NCI-H2029 treated with DMSO at 0.1 percent for 48 hours (cell line): ENCODE measurements at places on chromosomes 2 and 18.
A peak's percentile ranks its signal among the peaks of the same experiment; 100 is the strongest.

- no peak for DNase-seq
Measured at GRCh38 chr2:188631037-188631809, 339.5 kb downstream of the GULP1 start.

DNA sequence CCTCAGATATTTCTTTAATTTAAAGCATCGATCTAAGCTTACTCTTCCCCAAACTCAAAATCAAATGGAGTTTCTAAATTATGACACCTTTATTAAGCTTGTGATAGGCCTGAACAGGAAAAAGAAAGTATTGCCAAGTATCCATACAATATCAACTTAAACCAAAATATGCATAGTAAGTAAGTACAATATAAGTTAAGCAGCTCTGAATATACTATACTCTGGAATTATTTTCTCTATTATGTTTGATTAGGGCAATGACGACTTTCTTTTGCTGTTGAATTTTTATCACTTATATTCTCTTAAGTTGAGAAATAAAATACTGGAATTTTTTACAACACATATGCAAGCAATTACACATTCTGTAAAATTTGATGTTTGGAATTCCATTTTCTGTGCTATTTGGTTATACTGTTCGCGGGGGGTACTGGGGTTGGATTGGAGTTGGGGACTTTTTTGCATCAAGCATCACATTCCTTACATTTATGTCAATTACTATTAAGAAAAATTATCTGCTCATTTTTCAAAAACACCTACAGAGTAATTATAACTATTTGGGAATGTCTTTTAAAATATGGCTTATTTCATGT lies 2.2 kb downstream of the COL5A2 start:
- no peak for DNase-seq

DNA sequence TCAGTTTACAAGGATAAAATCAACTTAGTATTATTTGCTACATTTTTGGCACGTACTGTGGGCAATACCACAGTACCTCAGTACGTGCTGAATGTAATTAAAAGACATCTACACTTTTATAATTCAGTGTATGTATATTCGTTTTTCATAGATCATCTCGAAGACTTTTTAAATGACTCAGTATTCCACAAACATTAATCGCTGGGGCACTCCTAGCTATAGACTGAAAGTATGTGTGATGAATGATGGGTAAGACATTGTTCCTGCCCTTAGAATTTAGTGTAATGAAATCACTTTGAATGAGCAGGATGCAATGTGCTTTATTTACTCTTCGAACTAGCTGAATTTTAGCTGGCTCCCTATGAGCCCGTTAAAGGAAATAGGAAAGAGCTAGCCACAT lies 245.6 kb upstream of the RASGRP3 start:
- DNase-seq: no peak

DNA sequence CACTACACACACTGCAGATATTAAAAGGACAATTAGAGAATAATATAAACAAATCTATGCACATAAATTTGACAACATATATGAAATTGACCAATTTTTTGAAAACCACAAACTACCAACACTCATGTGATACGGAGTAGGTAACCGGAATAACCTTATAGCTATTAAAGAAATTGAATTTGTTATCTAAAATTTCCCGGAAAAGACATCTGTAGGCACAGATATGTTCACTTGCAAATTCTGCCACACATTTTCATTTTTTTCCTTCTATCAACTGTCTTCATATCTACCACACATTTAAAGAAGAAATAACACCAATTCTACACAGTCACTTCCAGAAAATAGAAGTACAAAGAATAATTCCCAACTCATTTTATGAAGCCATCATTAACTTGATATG lies 22.4 kb downstream of the NLRC4 start:
- no peak for DNase-seq

GRCh38 chr2:97763176-97763845 lies 49.9 kb downstream of the ZAP70 start:
- no peak for DNase-seq

GRCh38 chr2:67108231-67108630 lies 288.9 kb upstream of the ETAA1 start:
- peak; percentile 0 for DNase-seq

- DNase-seq: peak; percentile 2
Measured at GRCh38 chr2:48414640-48414979, 115.3 kb upstream of the STON1 start.

DNA sequence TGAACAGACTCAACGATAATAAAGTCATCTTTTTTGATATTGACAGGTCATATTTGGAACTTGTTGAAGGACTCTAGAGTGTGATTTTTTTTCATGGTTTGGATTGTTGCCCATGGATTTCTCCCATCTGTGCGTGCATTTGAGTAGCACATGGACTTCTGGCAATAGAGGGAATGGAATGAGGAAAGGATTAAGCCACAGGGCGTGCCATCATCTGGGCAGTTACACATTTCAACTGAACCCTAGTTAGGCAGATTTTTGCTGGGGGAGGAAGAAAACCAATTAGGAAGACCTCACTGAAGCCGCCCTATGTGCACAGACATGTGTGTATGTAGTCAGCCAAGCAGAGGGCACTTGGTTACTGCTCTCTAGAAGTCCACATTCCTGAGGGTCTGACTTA lies 72.6 kb downstream of the TPGS2 start:
- DNase-seq: no peak

DNA sequence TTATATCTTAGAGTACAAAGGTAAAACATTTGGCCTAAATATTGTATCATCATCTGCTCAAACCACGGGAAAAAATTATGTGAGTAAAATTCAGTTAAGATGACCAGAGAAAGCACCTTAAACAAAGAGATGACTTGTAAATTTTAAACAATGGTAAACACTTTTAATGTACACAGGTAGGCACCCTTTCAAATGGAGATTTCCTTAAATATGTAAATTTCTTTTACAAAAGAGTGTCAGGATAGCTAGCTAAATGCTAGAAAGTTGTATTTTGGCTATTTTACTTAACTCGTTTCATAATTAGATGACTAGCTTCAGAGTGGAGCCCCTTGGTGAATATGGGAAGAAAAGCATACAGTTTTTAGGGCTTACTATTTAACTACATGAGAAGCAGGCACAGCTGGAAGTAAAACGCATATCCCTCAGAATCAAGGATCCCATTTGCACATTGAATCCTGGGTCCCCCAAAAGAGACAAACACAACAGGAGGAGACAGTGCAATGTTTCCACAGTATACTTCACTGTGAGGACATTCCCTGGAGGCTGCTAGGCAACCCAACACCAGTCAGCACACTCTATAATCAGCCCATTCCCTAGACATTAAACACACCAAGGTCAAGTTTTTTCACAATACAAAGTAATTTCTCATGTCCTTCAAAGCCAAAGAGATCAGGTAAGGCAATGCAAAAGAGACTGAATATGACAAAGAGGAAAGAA lies 1154.4 kb downstream of the DPP10 start:
- DNase-seq: no peak
